Stimulated activated effector memory CD8-positive, alpha-beta T cell treated with anti-CD3 and anti-CD28 coated beads, Interleukin-12 subunit alpha, Interleukin-12 subunit beta, amount 100 ng/mL, for 72 hours (primary cell): ENCODE measurements at places on chromosomes 6 and 20.

- DNase-seq, result no peak
Measured at GRCh38 chr6:17716221-17716620, 9.5 kb upstream of the NUP153 start.

GRCh38 chr20:23080521-23080920 lies 5.6 kb downstream of the CD93 start:
- DNase-seq, result no peak

DNA sequence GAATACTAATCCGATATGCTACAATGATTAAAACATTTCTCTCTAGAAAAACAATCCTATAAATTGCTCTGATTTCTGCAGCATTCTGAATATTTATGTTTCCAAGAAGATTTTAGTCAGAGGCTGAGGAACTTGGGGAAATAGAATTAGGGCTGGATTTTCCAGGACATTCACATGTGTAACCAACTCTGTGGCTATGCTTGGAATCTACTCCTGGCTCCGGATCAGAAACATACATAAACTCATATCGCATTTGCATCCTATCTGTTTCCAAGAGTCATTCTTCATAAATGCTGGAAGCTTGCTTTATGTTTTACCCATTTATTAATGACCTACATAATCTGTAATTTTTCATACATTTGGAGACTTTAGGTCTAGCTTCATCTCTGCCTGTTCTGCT lies 459.9 kb upstream of the MARCKS start:
- DNase-seq, result no peak

GRCh38 chr20:50980071-50980681 lies 21.6 kb downstream of the MOCS3 start:
- peak; percentile 60 for DNase-seq

GRCh38 chr6:70131528-70131927 lies 171.4 kb downstream of the COL9A1 start:
- no peak for DNase-seq

DNA sequence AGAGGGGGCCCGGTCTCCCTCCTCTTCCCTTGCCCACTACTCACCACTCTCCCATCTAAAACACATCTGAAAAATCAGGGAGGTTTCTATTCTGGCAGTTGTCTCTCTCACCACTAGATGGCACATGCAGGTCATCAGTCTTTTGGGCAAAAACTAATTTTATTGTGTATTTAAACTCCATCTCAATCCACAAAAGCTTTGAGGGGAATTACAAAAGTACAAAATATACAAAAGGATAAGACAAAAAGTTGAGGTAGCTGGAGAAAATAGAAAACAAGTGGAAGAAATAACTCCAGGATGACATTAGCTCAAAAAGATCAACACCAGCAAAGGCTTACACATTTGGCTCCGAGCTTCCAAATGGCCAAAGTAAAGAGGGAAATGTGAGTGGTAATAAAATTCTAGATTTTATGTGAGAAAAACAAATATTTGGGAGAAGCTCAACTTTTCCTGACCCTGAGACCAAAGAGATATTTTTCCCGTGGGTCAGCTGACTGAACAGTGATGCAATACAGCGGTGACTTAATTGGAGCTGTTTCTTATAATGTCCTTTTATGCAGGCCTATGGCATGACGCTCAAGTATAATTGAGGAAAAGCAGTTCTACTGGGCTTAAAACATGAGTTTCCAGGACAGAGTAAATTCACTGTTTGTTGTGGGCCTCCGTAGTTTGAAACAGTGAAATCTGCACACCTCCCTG lies 79.8 kb upstream of the CHD6 start:
- no peak for DNase-seq

- no peak for DNase-seq
Measured at GRCh38 chr6:111845441-111845871, 27.8 kb downstream of the FYN start.

GRCh38 chr6:35674594-35674993 lies 14.1 kb downstream of the FKBP5 start:
- no peak for DNase-seq

DNA sequence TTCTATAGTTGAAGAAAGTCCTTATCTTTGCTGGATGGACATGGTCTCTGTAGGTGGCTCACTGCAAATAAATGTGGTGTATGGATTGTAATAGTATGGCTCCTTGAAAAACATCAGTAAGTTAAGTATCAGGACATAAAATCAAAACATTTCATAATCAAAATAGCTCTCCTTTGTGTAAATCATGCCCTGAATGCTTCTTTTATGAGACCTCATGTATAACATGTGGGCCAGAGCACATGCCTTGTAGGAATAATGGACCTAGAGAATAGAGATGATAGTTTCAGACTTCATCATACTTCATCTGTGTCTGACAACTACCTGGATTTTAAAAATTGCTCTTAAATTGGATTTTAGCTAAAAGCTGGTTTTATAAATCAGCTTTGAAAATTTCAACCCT lies 159.9 kb downstream of the ASCC3 start:
- DNase-seq, result no peak

DNA sequence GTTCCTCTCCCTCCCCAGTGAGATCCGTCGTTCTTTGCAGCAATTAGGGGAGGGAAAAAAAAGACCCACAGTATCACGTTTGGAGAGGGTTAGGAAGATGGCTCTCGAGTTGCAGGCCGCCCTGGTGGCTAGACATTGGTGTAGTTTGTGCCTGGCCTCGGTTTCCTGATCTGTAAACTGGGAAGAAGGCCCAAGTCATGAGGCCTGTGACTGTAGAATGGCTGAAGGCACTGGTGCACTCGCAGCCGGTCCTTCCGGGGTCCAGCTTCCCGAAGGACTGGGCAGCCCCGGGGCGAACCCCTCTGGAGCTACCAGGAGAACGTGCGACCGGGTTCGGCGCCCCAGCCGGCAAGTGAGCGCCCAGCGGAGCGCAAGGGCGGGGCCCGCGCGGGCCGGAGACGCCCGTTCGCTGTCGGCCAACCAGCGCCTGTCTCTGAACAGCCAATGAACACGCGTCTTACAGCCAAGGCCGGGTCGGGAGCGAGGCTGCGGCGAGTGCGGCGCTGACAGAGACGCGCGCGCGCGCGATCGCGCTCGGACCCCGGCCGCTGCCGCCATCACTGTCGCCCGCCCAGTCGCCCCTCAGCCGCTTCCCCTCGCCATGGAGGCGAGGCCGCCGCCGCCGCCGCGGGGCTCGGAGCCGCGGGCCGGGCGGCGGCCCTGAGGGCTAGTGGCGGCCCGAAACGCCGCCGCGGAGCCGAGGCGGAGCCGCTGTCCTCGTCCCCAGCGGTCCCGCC lies at the start of gene PTPRA:
PTPRA (plus strand) TSS at position 472 of the 737 bp plus-strand sequence. CDS start 90,797 bp downstream, outside the sequence.
- peak; percentile 95 for DNase-seq

GRCh38 chr6:69719602-69720193 lies 77.1 kb downstream of the LMBRD1 start:
- DNase-seq, result no peak

DNA sequence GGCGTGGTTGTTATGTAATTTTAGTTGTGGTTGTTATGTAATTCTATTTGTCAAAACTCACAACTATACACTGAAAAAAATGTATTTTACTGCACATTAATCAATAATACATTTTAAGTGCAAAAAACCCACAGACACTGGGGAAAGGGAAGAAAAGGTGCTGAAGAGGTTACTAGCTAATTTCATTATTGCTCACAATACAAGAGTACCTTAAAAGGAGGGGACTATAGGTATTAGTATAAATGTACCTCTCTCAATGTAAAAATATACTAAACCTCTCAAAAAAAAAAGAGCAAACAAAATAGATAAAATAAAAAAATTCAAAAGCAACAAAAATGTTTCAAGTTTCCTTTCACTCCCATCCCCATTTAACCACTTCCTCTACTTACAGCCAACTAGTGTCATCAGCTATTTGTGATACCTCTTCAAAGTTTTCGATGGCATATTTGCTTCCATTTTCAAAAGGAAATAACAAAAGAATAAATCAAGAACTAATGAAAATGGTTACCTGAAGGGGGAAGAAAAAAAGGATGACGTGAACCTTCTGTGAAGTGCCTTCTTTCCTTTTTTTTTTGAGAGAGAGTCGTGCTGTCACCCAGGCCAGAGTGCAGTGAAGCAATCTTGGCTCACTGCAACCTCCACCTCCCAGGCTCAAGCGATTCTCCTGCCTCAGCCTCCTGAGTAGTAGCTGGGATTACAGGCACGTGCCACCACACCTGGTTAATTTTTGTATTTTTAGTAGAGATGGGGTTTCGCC lies 30.2 kb downstream of the RANBP9 start:
- DNase-seq, result no peak

GRCh38 chr6:53119349-53119748 lies 29.3 kb downstream of the GCM1 start:
- DNase-seq, result no peak

GRCh38 chr20:52829111-52829510 lies 143.0 kb upstream of the TSHZ2 start:
- no peak for DNase-seq

- no peak for DNase-seq
Measured at GRCh38 chr20:62975812-62976508, 23.5 kb downstream of the SLC17A9 start.

GRCh38 chr6:20427856-20428255 lies 26.2 kb downstream of the E2F3 start:
- DNase-seq, result no peak

DNA sequence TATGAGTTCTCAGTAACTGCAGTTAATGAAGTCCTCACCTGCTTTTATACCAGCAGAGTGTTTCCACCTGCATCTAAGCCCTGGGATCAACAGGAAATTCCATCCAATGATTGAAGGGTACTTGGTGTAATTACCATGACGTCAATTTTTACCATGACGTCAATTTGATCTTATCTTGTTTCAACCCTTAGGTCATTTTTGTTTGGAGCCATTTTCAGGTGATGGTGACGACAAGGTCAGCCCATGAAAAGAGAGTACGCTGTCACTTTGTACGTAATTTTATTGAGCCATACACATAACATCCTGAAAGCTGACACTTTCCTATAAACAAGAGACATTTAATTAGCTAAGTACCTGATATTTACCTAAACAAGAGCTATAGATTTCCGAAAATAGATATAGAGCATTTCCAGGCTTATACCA lies at the start of gene CGA:
CGA (minus strand) TSS at position 20 of the 423 bp plus-strand sequence. CDS start 6,906 bp downstream, outside the sequence.
- DNase-seq, result no peak

DNA sequence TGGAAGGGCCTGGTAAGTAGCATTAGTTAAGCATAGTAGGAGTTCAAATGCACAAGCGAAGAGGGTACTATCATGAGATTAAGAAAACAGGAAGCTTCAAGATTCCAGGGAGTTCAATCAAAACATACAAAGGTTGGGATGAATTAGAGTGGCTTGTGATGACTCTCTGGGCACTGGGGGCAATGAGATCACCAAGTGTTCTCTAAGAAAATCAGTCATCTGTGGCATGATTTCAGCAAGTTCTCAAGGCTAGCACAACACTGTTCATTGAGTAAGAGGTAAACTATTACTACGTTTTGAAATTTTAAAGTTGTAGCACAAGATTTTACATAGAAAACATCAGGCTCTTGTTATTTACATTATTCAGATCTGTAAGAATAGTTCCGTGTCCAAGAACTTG lies 139.7 kb upstream of the FLRT3 start:
- DNase-seq, result no peak

DNA sequence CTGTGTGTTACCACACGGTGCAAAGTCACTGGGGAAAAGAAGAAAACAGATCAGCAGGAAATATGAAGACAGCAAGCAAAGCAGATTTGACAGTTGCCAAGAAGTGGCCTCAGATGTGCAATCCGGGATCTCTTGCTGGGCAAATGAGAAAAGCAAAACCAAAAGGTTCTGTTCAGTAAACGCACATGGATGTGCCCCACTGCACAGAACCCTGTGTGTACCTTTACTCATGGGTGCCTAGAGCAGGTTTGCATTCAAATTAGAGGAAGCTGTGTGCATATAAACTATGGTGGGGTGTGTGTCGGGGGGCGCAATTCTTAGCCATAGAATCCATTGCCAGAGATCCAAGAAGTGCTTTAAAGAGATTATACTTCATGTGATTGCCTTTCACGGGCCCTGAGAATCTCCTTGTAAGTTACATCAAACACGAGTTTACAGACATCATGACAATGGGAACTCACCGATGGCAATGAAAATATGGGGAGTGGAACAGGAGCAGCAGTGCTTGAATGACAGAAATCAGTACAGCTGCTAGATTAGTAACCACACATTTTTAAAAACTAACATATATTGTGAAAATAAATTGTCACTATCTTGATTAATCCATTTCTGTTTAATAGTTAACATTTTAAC lies 154.3 kb downstream of the ADGRG6 start:
- no peak for DNase-seq

DNA sequence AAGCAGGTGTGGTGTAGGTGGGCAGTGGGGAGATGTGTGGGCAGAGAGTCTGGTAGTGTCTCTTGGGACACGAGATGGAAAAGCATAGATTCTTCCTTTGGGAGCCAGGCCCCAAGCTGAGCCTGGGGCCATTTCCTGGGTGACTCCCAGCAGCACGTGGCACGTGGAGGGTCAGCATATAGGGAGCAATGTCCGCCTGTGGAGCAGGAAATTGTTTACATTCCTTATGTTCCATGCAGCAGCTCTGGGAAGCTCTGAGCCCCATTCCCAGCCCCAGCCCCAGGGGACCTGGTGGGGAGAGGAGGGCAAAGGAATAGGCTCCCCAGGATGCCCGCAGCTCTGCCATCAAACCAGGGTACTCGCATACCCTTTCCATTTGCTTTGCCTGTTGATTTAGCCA lies 57.6 kb downstream of the DAAM2 start:
- DNase-seq, result no peak

DNA sequence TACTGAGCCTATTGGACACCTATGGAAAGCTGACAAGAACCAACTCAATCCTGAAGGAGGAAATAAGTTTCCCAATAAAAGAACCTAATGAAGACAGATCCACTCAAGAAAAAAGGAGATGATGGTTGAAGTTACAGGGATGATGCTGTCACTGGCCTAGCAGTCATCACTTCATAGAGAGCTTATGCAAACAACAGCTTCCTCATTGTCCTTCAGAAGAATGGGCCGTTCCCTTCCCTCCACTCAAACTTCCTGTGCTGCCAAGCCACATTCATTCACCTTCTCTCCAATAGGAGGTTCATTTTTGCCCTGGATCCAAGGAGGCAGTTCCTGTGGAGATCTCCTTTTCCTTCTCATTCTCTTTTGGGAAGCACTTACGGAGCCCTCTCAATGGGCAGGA lies 13.8 kb upstream of the PM20D2 start:
- no peak for DNase-seq

DNA sequence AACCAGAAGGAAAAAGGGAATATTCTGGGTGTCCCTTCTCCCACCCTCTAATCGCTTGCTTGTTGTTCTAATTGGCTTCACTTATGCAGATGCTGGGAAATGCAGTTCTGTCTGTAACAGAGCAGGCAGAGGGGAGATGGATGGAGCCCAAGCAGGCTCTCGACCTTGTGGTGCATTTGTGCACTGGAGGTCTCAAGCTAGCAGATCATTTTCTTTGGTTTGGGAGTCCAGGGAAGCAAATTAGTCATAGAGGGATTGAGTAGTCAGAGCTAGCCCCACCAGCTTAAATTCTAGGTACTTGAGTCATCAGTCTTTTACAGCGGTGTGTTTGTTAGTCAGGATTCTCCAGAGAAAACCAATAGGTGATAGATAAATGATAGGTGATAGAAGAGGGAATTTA lies 234.7 kb upstream of the ECI2 start:
- no peak for DNase-seq
